Gastroesophageal sphincter (tissue), 4 donors: ENCODE measurements at places on chromosomes 16 and 17.

DNA sequence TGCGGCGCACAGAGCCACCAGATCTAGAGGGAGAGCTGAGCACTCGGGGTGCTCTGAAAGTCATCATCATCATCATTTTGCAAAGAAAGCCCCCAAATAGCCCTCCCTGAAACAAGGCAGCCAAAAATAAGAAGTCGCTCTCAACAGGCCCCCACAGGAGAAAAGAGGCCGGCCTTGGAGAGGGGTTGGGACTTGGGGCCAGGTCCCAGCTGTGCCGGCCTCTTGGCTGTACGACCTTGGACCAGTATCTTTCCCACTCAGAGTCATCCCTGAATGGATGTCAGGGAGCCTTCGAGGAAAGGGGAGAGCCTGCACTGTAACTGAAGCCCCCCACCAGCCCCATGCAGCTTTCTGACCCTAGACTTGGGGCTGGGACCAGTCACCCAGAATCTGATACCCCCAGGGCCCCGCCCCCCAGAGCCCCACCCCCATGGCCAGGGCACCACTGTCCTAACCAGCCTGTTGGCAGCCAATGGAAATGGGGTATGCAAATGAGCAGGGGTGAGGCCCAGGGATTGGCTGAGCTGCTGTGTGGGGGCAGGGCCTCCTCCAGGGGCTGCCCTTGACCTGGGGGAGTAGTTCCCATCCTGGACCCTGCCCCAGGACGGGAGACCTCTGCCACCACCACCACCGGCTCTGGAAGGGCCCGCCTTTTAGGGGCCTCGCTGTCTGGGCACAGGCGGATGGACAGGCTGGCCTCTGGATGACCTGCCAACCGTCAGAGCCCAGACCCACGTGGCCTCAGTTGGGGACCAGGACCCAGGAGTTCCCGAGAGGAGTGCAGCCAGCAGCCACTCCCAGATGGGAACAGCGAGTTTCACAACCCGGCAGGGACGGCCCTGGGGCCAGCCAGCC lies 15.4 kb downstream of the ZFPM1 start:
- ATAC-seq = no peak

DNA sequence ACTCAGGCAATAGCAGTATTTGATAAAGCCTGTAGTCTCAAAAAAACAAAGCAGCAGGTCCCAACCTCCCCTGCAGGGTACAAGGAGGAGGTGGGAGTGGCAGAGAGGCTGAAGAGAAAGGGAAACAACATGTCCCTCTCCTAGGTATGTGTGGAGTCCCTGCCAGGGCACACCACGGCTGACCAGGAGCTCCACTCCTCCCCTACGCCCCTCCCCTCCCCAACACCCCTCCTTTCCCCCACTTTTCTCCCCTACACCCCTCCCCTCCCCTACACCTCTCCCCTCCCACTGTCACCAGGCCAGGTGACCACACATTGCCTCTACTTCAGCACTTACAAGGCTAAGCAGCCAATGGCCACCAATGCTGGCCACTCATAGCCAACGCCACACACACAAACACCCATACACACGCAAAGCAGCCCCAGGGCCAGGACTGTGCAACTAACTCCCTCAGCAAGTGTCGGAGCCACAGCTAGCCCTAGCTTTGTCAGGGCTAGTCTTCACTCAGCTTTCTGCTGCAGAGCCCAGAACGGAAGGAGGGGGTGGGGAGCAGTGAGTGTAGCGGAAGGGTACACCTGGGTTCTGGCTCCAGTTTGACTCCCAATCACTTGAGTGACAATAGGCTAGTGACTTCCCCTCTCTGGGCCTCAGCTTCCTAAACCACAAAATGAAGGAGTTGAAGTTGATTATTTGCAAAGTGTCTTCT lies 8.2 kb downstream of the CAVIN1 start:
- no peak for ATAC-seq

GRCh38 chr16:83806731-83807130 lies 1.0 kb upstream of the HSBP1 start:
- ATAC-seq = no peak

DNA sequence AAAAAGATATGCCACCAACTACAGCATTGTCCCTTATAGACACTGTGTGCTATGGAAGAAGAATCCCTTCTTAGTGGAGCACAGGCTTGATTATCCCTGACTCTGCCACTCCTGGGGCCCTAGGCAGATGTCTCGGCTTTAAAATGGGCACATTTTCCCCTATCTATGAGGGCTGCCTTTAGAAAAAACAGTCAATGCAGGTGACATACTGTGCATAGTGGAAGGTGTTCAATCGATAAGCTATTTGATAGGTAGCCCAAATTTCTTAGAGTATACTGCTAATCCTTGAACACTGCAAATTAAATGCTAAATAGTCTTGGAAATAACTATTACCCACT lies 64.4 kb downstream of the PARN start:
- ATAC-seq = no peak

GRCh38 chr17:79837888-79838521 lies 1.2 kb downstream of the CBX4 start:
- ATAC-seq = no peak

DNA sequence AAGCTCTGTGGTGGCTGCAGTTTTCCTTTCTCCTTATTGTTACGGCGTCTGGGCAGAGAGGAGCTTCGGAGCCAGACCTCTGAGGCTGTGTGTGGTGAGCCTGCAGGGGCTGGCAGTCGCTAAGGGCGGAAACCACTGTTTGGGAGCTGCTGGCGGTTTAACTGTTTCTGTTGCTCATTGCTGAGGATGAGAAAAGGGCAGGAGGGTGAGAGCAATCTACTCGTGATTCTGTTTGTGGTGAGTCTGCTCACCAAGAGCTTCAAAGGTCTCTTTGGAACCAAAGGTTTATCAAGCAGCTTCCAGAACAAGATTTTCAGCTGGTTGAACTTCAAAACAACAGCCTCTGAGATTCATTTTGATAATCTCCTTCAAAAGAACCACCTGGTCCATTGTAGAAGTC lies 143.9 kb downstream of the ANKFN1 start:
- ATAC-seq = no peak

DNA sequence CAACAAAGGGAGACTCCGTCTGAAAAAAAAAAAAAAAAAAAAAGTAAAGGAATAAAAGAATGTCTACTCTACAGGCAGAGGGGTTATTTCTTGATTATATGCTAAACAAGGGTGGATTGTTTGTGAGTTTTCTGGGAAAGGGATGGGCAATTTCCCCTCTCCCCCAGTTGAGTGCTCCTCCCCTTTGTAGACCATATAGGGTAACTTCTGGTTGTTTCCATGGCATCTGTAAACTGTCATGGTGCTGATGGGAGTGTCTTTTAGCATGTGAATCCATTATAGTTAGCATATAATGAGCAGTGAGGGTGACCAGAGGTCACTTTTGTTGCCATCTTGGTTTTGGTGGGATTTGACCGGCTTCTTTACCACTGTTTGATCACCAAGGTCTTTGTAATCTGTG lies 4.2 kb upstream of the NME1 start:
- no peak for ATAC-seq

- no peak for ATAC-seq
Observed at GRCh38 chr17:77315010-77315409, 174.2 kb downstream of the SEC14L1 start.

DNA sequence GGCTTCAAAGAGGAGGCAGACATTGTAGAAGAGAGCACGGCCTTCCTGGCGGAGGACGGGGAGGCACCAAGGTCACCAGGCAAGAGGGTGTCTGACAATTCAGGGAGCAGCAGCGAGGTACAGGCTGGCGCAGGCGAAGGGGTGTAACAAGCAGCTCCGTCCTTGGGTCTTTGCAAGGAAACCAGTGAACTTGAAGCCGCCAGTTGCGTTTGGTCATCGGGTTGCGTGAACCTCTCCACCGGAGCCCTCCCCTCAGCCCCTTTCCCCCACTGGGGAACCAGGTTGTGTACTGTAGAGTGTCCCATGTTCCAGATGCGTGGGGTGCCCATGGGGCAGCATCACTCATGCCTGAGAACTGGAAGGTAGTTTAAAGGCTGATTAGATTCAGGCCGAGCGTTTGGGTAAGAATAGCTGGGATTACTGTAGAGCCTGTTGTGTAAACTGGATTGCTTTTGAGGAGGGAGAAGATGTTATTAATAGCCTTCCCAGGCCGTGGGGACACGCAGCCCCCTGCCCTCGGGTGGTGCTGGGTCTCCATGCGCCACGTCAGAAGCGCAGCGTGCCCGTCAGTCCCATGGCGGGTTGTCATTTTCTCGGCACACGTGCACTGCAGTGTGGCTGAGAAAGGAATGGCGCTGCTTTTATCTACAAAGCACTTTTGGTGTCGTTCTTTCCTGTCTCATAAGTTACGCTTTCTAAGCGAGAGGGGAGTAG lies 2.5 kb downstream of the MRPL12 start:
- no peak for ATAC-seq

- ATAC-seq = no peak
Observed at GRCh38 chr16:66542396-66542795, 7.5 kb downstream of the TK2 start.
